ENCODE measurements at places on chromosomes 5 and 9. TPM values are rescaled to one million over a fixed set of nuclear protein-coding genes. Genes with fewer than 3 reads are reported as not detected.
A peak's percentile ranks its signal among the peaks of the same experiment; 100 is the strongest.

RFESD gene
- total RNA-seq, result 1.6 TPM

DNA sequence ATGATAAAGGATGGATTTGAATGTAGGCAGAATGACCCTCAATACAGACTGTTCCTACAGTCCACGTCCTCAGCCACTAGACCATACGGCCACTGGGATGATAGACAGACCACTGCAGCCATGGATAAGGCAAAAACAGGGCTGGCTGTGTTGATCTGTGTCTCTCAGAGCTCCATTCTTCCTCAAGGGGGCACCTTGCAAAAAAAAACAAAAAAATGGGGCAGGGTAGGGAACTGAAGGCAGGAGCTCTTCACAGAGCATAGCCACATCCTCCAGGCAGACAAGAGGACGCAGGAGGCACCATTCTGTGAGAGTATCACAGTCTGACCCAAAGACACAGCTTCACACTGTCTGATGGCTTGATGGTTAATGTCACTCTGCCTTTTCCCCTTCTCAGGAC, 61.2 kb upstream of the GABRP start:
- no peak for DNase-seq

- no peak for DNase-seq
Observed at GRCh38 chr5:131482617-131483016, 152.4 kb downstream of the RAPGEF6 start.

INSL6 gene
- 0.64 TPM for total RNA-seq

- DNase-seq, result no peak
Observed at GRCh38 chr5:134873494-134873893, 677 bp upstream of the TXNDC15 start.

GRCh38 chr5:36681711-36682110, 75.3 kb downstream of the SLC1A3 start:
- no peak for DNase-seq

DNA sequence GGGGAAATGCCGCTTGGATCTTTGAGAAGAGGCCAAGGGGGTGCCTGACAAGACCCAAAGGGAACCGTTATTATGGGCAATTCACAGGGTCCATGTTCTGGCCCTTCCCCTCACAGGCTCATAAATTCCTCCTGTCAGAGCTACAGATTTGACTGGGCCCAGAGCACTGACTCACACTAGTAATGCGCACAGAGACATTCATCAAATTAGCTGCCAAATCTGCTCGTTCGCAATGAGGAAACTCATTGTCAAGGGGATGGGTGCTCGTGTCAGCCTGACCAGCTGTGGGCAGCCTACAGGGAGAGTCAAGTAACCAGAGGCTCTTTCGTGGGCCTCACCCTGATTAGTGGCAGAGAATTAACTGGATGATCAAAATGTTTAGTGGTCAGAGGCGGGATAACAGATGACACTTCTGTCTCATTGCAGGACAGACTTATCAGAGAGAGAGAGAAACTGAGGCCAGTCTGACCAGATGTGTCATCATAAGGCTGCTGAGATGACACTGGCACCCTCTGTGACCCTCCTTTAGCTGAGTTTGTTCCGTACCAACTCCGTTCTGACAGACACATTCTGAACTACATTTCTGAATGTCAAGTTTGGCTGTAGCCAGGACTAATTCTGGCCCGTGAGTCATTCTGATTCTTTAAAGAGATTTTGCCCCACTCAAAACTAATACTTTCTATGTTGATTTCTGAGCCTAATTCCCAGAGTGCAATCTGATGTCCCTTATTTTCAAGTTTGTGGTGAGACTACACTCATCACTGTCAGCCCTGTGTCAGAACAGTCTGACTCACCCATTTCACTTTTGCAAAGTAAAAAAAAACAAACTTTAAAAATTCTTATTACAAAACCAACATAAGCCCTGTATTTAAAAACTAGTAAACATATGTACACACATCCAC, 377.1 kb downstream of the ACTL7B start:
- peak; percentile 96 for DNase-seq

GRCh38 chr5:168886157-168886556, 307.0 kb upstream of the PANK3 start:
- DNase-seq, result no peak

DNA sequence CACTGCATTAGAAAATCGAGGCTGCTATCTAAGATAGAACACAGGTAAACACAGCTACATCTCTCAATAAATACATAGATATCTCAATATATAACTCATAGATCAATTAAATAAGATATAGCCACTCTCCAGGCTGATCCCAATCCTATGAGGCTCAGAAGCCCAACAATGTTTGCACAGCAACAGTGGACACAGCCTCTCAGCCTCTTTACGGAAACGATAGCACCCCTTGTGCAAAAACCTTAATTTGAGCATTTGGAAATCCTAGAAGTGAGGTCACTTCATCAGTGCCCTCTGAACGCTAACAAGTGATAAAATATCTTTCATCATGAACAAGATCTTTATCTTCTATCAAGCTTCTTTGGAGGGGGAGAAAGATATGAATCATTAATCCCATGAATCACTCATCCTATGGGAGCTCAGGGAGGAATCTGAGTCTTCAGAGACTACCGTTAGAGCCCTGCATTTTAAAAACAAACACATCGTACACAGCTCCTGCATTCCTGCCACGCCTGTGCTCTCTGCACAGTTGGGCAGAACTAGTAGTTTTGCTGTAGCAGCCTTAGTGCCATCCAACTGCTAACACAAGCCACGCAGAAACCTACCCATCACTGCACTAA, 71.4 kb downstream of the MED27 start:
- DNase-seq, result peak; percentile 17
